Fibroblast of lung (primary cell): ENCODE measurements at places on chromosomes 5 and 9. TPM values are rescaled to one million over a fixed set of nuclear protein-coding genes. Genes with fewer than 3 reads are reported as not detected.

SHB gene
- total RNA-seq: 12.6 and 13.9 TPM in 2 replicates

IL5 gene
- not detected in 2 replicates for total RNA-seq

OTP gene
- total RNA-seq: not detected in 2 replicates

SLC25A2 gene
- 0.66 TPM in 1 of 2 replicates, not detected in the other for total RNA-seq

CDK9 gene
- total RNA-seq: 49.6 and 54.8 TPM in 2 replicates

DNA sequence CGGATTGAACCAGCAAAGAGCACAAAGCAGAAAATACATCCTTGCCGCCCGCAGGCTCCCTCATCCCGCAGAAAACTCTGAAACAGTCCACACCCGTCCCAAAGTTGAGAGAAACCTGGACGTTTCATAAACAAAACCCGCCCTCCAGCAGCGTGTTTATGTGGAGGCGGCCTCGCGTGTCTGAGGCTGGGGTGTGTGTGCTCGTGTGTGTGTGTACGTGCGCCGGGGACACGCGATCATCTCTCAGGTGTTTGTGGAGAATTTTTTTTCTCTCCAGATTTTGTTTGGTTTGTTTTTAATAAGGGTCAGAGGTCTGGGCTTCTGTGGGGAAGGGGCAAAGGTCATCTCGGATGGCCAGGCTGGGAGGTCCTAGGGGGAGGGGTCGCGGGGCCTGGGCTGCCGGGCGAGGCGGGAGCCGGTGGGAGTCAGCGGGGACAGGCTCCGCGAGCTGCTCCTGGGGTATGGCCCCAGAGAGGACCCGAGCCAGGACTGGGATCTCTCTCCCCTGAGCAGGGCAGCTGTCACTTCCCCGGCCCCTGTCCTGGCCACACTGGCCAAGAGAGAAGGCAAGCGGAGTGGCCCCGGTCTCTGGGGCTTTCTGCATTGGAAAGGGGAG, 206.4 kb downstream of the C9orf50 start:
- DNase-seq: peak; percentile 61

- DNase-seq: no peak
These were observed 830 bp downstream of the S100Z start for GRCh38 chr5:76850543-76851145.

DNA sequence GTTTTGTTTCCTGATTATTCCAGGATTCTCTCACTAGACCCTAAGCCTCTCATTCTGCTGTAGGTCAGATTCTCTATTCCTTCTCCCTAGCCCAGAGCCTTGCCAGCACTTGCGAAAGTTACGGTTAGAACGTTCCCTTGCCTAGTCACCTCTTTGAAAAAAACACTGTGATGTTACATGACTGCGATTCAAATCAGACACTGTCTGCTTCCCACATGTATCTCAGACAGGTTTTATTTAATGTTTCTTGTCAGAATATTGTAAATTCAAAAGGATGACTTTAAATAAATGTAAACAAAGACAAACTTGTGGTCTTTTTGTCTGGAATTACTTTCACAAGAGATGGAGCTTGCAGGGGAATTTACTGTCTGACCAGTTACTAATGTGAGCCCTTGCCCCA, 116.5 kb upstream of the OTULINL start:
- DNase-seq: peak; percentile 73

DNA sequence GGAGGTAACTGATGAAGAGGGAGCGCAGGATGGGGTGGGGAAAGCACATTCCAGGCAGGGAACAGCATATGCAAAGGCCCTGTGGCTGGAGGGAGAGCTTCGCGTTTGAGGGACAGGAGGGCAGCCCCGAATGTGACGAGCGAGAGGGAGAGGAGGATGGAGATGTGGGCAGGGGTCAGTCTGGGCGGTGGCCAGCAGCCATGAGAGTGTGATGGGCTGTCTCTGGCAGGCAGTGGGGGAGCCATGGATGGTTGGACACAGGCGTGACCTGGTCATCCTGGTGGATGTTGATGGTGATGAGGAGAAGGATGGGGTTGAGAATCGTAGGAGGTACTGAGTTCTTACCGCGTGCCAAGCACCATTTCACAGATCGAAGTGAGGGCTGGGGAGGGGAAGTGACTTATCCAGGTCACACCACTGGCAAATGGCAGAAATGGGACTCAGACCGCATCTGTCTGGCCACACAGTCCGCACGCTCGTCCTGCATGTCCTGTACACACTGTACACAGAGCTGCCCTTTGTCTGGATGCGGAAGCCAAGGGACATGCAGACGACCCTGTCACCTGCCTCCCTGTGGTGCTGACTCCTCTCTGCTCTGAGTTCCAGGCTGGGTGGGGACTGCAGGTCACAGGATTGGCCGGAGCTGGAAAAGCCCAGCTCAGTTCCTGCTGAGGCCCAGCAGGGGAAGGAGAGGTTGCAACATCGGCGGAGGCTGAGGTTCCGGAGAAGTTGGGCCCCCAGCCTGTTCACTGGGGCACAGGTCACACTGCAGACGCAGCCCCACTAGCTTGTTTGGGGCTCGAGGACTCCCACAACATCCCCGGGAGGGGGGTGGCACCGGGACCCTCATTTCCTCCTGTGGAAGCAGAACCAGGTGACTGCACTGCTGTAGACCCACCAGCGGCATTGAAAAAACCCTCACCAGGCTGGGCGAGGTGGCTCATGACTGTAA, 165.6 kb upstream of the IER5L start:
- peak; percentile 60 for DNase-seq

DNA sequence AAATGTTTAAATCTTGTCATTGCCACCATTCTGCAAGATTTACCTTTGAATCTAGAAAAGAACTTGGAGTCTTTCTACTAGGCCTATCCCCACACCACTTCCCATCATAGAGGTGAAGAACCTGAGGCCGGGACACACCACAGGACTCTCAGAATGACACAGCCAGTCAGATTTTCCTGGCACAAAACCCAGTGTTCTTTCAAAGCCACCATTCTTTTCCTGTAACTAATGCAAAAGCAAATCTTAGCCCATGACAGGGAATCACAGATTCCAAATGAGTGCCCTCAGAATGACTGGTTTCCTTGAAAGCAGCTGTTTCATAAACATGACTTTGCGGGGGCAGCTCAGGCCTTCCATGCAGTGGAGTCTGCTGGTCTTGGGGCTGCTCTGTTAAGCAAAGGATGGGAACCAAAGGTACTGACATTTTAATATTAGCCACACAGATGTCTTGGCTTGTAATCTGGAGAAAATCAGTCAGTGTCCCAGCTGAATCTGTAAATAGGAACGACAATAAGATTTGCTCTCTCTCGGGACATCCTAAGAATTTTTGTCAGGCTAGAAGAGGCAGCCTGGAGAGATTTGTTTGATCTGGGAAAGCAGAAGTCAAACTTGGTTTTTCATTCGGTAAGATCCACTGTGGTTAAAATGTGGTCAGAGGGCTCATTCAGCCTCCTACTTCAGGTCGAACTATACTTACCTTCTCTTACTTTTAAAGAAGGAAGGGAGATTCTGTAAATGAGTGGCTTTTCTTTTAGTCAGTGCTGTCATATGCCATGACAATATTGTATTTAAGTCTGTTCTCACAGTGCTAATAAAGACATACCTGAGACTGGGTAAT, 115.1 kb downstream of the PALM2AKAP2 start:
- no peak for DNase-seq

DNA sequence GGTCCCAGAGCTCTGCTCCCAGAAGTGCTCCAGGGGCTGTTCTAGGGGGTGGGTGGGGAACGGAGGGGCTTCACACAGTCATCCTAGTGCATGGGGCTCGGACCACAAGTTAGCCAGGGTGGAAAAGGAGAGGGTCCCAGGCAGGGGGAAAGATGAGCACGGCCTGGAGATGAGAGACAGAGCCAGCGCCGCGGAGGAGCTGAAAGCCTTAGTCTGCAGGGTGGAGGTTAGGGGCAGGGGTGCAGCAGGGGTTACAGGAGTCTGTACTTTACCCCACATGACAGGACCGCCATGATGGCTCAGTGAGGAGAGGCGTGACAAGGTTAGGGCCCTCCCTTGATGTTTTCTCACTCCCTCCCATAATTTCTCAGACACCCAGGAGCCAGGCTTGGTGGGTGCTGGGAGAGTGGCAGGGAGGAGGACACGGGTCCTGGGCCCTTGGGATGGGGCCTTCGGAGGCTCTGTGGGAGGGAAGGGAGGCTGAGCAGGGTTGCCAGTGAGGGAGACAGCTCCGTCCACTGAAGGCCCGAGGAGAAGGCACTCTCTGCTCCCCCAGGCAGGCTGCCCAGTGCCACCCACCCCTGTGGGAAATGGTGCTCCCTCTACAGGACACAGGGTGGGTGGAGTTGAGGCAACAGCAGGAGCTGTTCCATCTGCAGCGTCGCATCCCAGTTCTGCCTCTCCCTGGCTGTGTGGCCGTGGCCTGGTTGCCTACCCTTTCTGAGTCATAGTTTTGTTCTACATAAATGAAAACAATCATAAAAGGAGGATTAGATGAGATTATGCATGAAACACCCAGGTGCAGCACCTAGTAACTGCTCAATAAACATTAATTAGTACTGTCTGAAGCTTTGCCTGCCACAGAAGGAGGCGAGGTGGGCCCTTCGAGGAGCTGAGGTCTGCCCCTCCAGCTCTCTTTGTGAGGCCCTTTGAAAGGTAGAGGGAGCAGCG, 66.2 kb downstream of the NDST1 start:
- peak; percentile 33 for DNase-seq

DNA sequence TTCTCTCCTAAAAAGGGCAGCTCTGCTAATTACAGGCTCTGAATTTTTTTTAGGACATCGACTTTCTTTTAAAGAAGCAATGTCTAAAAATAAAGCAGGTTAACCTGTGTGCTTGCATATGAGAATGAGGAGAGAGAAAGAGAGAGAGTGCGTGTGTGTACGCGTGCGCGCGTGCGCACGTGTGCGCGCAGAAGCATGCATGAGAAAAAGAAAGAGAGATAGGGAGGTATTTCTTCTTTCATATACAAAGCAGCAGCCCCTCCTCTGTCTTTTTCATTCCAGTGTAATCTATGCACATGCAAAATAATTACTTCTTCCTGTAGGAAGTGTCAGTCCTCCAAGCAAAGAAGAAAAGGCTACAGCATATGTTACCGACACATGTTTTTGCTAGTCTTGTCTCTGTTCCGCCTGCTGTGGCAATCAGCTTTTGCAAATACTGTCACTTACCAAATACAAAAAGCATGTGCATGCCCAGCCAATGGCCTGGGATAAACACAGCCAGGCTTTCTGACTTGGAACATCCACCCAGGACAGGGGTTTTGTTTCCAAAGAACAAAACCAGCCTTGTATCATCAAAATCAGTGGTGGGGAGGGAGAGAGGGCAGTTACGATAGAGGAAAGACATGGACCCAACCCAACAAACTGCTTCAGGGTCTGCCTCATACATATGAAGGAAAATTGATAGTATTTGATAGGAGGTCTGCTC, 252.3 kb upstream of the SLC24A2 start:
- DNase-seq: no peak

- no peak for DNase-seq
These were observed 217.1 kb downstream of the PIK3R1 start for GRCh38 chr5:68432682-68433081.

- DNase-seq: no peak
These were observed 25.8 kb upstream of the S1PR3 start for GRCh38 chr9:88965473-88965872.

DNA sequence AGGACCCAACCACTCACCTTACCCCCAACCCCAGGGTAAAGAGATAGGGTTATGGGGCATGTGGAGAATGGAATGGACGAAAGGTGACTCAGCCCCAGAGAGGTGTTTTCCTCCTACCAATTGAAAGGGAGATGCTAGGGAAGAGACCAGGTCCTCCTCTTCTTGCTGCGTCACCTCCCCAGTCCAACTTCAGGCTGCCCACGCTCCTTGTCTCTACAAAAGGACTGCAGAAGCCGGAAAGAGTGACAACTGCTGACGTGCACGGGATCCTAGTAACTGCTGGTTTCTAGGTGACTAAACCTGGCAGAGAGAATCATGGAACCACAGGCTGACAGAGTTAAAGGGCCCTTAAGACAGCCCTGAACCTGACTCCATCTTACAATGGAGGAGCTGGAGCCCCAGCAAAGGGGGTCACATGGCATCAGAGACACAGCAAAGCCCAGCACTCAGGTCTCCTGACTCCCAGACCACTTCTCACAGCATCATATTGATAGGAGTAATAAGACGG, 2.2 kb downstream of the GPX3 start:
- DNase-seq: peak; percentile 72

DNA sequence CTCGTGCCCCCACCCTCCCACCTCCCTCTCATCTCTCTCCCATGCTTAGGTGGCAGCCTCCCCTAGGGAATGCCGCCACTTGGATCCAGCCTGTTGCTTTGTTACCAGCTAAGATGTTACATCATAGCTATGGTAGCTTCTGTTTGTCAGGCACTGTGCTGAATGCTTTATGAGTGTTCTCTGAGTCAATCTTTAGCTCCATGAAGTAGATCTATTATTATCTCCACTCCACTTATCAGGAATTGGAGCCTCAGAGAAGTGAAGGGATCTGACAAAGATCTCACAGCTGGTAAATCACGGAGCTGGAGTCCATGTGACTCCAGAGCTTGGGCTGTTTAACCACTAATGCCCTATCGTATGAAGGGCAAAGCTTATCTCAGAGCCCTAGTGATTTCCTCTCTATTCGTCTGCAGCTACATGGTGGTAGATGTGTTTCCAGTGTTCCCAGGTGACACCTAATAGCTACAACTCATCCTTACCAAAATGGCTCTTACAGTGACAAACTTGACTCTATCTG, 54.1 kb downstream of the GARNL3 start:
- DNase-seq: peak; percentile 83

GRCh38 chr9:122070728-122071515, 22.2 kb downstream of the TTLL11 start:
- no peak for DNase-seq
